ENCODE measurements at places on chromosomes 1 and 21.

- DNase-seq = no peak
These were observed 786.6 kb downstream of the ADGRL2 start for GRCh38 chr1:82587371-82587770.

- no peak for DNase-seq
These were observed 100.2 kb downstream of the SPATA46 start for GRCh38 chr1:162276493-162276892.

GRCh38 chr1:86933051-86933450 is 18.6 kb downstream of the HS2ST1 start:
- DNase-seq = no peak

- DNase-seq = no peak
These were observed 38.2 kb downstream of the SLC19A1 start for GRCh38 chr21:45504021-45504515.

GRCh38 chr1:10379676-10380075 is 19.2 kb upstream of the PGD start:
- DNase-seq = no peak

DNA sequence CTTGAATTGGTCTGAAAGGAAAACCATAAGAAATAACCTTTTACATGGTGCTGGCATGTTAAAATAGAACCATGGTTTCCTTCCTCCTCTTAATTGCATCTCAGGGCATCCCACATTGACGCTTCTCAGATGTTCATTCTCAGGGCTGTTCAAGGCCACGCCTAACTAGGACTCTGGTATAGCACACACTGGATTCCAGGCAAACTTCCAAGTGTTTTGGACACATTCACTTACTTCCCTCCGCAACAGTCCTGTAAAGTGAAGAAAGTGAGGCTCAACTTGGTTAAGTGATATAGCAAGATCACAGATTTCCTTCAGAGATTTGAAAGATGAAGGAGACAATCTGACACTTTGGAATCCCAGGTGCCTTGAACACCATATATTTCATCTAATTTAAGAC is 244.8 kb downstream of the DUSP10 start:
- DNase-seq = no peak

DNA sequence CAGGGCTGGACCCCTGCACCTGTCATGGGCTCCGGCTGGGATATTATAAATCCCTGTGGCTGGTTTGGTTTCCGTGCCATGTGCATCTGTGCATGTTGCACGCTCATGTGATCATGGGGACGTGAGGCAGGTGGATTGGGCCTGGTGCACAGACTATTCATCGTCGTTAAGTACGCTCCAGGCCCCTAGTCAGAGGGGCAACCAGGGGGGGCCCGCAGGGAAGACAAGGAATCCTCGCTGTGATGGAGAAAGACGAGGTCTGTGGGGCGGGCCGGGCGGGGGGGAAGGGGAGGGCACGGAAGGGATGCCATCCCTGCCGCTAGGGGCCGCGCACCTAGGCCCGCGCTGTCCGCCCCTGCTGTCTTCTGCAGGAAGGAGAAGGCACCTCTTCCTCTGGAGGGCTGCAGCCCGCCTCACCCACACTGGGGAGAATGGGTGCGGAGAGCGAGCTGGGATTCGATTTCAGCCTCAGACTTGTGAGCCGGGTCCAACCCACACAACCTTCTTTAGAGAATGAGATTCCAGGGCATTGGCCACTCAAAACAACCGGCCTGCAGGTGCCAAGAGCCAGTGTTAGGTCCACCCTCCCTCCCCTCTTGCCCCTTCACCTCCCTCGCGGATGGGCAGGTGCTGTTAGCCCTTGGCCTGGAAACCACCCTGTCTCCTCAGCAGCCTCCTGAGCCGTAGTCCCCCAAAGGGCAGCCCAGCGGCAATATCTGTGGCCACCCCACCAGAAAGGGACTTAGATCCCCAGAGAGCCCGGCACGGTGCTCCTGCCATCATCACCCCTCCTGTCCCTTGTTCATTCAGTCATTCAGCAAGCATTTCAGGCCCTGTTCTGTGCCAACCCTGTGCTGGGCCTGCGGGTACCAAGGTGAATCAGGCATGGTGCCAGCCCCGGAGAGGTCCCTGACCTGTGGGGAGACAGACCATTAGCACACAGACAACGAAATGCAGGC is 950 bp upstream of the LRP8 start:
- DNase-seq = no peak

GRCh38 chr1:6513320-6513801 is 21.9 kb upstream of the PLEKHG5 start:
- DNase-seq = no peak

GRCh38 chr1:89502895-89503294 is 21.7 kb upstream of the LRRC8B start:
- no peak for DNase-seq

- no peak for DNase-seq
These were observed 47.9 kb upstream of the PROX1 start for GRCh38 chr1:213939888-213940287.

- DNase-seq = no peak
These were observed 804.6 kb upstream of the CXADR start for GRCh38 chr21:16708101-16708835.

- DNase-seq = no peak
These were observed 6.2 kb downstream of the MYOCOS start for GRCh38 chr1:171628225-171628624.

All from activated CD8-positive, alpha-beta memory T cell treated with anti-CD3 and anti-CD28 coated beads for 48 hours (primary cell).